ENCODE measurements at places on chromosomes 2 and 18.

- no peak for DNase-seq
Observed at GRCh38 chr2:152247337-152247695, 71.8 kb upstream of the STAM2 start.

DNA sequence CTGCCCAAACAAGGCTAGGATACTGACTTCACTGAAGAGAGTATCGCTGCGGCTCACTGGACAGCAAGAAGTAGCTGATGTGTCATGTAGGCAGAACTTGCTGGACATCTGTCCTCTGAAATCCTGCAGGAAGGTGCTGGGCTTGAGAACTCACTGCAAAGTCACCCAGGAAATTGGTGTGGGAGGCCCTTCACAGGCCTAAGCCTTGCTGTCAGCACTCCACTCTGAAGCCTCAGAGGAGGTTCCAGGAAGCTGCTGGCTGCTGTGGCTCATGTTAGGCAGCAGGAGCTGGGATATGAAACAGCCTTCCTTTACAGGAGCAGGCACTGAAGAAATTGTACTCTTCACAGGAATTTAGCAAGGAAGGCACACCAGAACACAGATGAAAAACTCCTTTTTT lies 88.3 kb upstream of the CCDC68 start:
- no peak for DNase-seq

DNA sequence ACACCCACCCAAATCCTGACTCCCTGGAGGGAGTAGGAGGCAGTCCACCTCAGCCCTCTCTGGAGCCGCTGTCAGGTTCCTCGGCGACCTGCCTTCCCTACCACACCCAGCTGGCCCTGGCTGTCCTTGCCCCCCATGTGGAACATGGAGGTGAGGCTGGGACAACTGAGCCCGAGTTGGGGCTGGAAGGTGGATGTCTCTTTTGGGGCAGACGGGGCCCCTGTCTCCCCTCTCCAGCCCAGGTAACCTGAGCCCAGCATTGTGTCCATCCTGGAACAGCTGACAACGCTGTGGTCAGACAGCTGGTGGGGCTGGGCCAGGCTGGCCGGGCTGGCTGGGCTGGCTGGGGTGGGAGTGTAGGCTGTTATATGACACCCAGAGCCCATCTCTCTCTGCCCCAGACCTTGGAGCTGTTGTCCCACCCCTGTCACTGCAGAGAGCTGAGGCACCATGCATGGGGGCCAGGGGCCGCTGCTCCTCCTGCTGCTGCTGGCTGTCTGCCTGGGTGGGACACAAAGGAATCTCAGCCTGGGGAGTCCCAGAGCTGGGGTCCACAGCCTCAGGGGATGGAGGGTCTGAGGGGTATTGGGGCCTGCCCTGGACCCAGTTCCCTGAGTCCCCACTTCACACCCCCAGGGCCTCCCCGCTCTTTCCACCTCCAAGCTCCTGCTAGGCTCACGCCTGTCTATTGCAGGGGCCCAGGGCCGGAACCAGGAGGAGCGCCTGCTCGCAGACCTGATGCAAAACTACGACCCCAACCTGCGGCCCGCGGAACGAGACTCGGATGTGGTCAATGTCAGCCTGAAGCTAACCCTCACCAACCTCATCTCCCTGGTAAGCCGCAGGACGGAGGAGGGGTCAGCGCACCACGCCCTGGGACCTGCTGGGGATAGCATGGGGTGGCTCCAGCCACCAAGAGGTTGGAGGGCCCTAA lies at the start of gene CHRNG:
Gene CHRNG (plus strand): TSS at position 395 of the 934 bp plus-strand sequence. CDS start 56 bp downstream, at position 451.
- DNase-seq = no peak

DNA sequence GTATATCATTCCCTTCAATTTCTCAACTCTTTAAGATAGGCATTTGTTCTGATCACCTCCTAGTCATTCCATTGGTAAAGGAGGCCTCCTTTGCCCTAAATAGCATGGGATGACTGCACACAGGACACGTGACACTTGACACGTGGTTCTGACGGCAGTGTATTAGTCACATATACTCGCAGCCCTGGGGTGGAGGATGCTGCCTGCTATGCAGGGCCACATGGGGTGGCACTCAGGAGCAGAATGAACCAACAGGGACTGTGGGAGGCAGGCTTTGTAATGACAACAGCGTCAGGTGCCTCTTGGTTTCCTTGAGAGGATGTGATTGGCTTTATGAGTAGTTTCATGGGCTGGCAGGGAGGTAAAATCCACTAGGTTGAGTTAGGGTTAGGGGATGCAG lies 9.3 kb upstream of the KCNS3 start:
- no peak for DNase-seq

GRCh38 chr18:54939361-54939917 lies 19.8 kb downstream of the CCDC68 start:
- DNase-seq = no peak

DNA sequence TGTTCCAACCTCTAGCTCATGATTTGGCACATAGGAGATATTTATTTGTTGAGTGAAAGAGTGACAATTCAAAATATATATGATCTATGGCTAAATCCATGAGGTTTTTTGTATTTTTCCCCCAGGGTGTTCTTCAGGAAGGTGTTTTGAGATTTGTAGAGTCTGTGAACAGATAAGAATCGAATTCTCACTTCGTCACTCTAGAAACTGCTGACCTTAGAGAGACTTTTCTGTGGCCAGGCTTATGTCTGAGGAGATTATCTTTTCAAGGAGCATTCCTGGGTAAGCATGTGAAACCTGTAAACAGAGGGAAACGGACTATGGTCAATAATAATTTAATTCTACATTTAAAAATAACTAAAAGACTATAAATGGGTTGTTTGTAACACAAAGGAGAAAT lies 849 bp upstream of the ITGB6 start:
- no peak for DNase-seq

DNA sequence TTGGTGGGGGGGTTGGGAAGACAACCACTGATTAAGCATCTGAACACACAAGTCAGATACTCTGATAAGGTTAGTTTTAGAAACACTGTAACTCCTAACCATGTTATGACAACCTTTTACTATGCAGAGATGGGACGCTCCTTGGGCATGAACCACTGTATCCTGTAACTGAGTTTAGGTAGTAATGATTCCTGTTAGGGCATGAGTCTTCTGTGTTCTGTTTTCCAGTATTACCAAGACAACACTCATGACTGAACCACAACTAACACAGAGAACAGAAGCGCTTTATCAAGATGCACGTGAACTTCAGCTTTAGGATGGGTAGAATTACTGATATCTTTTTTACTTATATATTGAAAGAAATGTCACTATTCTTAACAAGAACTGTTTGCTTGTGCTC lies 14.1 kb upstream of the CREB1 start:
- DNase-seq = no peak

DNA sequence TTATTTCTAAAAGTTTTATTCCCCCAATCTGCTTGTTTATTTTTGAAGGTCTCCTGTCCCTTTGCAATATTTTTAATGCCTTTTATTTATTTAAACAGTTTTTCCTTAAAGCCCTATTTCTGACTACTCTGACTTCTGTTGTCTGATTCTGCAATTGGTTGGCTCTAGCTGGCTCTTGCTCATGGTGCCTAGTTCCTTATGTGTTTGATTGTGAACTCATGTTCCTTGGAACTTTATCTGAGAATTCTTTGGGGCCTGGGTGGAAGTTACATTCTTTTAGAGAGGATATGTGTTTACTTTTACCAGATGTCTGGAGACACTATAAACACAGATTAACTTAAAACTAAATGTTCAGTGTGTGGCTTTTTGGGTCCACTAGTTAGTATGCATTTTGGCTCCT lies 175.9 kb downstream of the DYSF start:
- DNase-seq = no peak

DNA sequence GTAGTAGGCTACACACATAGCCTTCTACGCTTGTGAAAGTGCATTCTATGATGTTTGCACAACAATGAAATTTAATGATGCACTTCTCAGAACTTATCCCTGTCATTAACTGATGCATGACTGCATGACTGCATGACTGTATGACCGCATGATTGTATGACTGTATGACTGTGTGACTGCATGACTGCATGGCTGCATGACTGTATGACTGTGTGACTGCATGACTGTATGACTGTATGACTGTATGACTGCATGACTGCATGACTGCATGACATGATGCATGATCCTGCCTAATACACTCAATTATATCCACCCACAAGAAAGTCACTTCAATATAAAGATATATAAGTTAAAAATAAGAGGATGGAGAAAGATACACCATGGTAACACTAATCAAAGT lies 365.4 kb upstream of the FSIP2 start:
- no peak for DNase-seq

DNA sequence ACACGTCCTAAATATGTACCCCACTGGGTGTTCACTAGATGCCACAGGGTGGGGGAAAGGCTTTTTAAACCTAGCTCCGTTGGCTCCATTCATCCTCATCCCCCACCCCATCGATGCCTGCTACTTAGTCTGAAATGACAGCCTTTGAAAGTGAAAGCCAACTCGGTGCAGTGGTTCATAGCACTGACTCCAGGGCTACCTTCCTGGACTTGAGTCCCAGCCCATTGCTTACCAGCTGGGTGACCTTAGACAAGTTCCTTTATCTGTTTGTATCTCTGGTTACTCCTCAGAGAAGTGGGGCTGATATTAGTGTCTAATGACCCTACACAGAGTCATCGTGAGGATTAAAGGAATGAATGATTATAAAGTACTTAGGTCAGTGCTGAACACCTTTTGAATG lies 24.4 kb downstream of the EHD3 start:
- DNase-seq = no peak

DNA sequence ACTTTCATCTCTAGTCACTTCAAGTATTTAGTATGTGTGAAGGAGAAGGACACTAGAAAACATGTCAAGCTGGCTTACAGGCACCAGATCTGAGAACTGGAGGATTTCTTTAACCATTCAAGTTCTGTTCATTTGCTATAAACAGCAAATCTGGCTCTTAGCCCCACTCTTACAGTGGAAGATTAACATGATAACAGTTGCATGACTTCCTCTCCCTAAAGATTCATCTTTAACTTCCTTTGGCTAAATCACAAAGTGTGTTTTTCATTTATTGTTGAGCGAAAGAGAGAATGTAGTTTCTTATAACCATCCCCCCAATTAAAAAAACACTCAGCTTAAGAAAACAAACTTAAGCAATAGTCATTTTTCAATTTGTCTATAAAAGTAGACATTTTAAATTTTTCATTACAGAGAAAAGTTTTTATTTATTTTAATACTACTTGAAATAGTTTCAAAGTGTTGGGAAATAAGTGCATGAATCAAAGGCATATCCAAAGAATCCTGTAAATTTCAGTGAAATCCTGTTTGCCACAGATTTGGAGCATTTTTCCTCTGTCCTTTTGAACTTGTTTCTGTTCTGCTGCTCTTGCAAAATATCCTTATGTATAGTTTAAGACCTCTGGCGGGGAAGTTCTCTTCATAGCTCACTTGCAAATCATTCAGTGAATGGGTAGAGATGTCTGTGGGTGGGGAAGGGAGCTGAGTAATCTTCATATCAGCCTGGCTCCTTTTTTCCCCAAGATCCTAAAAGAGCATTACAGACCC lies 241.0 kb upstream of the RBBP8 start:
- peak; percentile 63 for DNase-seq

DNA sequence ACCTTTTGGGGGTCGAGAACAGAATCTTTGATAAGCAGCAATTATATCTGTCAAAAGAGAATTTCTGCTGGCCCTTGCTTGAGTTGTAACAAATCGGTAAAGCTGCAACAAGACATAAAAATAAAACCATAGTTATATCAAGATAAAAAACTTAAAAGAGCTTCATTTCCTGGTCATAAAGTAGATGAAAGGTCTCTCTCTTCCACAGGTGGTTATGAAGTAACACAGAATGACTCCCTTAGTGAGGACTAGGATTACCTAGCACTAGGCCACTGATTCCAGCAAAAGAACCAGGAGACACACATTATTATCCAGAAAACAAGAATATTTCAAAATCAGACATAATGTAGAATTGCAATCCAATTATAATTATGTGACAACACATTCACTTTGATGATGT lies 5.4 kb downstream of the AFG3L2 start:
- DNase-seq = no peak

- DNase-seq = no peak
Observed at GRCh38 chr2:136065384-136065783, 52.6 kb downstream of the CXCR4 start.

- peak; percentile 37 for DNase-seq
Observed at GRCh38 chr2:215612786-215613185, 176.9 kb upstream of the FN1 start.

- no peak for DNase-seq
Observed at GRCh38 chr2:11598228-11598731, 64.4 kb downstream of the GREB1 start.

GRCh38 chr2:126837966-126838715 lies 60.5 kb upstream of the TEX51 start:
- DNase-seq = no peak

DNA sequence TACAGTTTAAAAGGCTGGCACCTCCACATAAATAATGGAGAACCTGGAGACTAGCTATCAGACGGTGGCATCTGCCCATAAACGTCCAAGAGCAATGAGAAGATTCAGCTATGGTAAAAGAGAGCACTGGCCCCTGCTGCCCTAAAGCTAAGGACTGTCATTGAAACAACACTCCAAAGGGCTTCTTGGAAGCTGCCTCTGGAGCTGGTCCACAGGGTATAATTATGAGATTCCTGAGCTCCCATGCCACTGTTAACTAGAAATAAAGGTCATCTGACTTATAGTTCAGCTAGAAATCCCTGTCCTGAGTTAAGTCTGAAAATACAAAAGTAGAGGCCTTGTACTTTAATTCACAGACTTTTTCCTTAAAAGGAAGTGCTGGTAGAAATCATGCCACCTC lies 39.9 kb upstream of the RBMS1 start:
- DNase-seq = no peak

GRCh38 chr2:50066873-50067272 lies 912.6 kb upstream of the FSHR start:
- no peak for DNase-seq

- no peak for DNase-seq
Observed at GRCh38 chr2:220674033-220674432, 898.1 kb downstream of the EPHA4 start.

DNA sequence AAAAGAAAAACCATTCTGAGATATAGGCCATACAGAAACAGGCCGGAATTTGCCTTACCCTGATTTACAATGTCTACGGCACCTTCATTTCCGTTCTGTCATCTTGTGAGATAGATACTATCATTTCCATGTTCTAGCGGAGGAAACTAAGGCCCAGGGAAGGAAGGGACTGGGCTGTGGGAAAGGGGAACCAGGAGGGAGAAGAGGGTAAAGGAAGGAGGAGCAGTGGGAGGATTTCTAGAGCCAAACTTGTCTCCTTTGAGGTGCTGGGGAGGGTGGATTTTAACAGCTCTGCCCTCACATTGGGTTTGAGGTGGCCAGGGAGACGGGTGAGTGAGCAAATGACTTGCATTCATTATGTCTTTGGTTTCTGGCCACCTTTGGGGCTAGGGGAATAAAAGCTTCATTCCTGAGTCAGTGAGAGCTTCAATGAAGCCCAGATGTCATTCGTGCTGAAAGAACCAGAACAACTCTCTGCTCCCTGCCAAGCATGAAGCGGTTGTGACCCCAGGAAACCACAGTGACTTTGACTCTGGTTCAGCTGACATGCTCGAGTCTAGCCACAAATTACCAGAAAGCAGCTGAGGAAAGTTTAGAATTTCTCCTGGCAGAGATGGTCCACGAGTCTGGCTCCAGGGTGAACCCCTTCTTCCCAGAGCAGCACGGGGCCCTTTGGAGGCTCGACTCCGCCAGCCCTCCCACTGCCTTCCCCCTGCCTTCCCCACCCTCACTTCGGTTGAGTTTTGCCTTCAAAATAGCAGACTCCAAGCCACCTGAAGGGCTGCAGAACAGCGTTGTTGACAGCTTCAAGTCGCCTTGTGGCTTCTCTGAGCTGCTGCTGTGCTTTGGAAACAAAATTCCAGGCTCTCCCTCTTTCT lies 3.8 kb downstream of the ACTG2 start:
- no peak for DNase-seq
